ENCODE measurements at places on chromosomes 2 and 18.
A peak's percentile ranks its signal among the peaks of the same experiment; 100 is the strongest.

DNA sequence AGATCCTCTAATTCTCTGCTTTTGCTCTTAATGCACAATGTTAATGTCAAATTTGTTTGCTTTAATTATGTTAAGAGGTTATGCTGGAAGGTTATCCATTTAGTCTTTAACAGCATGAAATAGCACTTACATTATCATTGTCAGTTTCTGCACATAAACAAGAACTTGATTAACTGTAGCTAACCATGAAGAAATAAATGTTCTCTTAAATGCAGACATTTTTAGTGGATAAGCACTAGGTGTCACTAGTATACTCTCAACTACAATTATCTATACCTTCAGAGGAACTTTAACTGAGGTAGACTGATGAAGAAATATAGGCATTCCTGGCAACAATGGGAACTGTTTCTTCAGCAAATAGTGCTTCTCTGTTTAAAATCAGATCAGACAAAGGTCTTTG lies 178.8 kb upstream of the CHST9 start:
- DNase-seq = peak; percentile 2

DNA sequence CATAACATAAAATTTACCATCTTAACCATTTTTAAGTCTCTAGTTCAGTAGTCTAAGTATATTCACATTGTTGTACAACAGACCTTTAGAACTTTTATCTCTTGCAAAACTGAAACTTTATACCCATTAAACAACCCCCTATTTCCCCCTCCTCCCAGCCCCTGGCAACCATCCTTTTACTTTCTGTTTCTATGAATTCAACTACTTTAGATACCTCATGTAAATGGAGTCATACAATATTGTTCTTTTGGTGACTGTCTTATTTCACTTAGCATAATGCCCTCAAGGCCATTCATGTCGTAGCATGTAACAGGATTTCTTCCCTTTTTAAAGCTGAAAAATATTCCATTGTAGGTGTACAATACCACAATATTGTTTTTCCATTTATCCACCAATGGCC lies 129.8 kb downstream of the PDE11A start:
- no peak for DNase-seq

GRCh38 chr2:221372159-221372884 lies 199.8 kb downstream of the EPHA4 start:
- DNase-seq = no peak

GRCh38 chr2:8693157-8693821 lies 11.4 kb downstream of the ID2 start:
- peak; percentile 22 for DNase-seq

All from Caki2 (cell line).